ENCODE measurements at places on chromosomes 7 and 10.

- DNase-seq = no peak
Observed at GRCh38 chr7:106679153-106679931, 18.4 kb upstream of the CCDC71L start.

GRCh38 chr7:100003711-100004661 is 11.4 kb upstream of the ZKSCAN1 start:
- peak; percentile 96 for DNase-seq

DNA sequence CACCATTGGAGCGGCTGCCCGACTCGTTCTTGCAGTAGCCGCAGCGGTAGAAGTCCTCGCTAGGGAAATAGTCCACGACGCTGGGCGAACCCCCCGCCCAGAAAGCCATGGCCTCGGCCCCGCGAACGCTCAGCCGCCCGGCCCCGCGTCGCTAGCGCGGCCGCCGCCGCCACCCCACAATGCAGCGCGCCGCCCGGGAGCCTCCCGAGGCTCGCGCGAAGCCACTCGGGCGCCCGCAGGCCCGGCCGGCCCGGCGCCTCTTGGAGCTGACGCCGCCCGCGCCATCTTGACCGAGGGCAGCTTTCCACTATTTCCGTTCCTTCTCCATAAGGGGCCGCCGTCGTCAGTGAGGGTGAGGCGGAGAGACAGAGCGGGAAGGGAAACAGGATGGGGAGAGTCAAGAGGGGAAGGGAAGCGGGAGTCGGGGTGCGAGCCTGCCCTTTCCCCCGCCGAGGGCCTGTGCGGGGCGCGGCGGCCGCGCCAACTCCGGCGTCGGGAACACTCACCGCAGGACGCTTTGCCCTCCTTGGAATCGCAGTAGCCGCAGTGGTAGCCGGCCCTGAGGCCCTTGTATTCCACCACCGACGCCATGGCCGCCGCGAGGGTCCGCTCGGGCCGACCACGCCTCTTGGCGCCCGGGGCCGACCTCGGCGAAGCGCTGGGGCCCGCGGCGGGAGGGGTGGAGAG is at the start of gene ATE1:
Gene ATE1, minus strand, starts transcription at position 191 of the 687 bp plus-strand sequence. Its CDS starts 82 bp downstream, at position 109.
- DNase-seq = peak; percentile 93

- peak; percentile 60 for DNase-seq
Observed at GRCh38 chr10:88525371-88526069, 57.6 kb downstream of the RNLS start.

GRCh38 chr7:151524331-151524730 is 4.6 kb upstream of the RHEB start:
- no peak for DNase-seq

GRCh38 chr7:13489386-13489785 is 500.1 kb downstream of the ETV1 start:
- no peak for DNase-seq

DNA sequence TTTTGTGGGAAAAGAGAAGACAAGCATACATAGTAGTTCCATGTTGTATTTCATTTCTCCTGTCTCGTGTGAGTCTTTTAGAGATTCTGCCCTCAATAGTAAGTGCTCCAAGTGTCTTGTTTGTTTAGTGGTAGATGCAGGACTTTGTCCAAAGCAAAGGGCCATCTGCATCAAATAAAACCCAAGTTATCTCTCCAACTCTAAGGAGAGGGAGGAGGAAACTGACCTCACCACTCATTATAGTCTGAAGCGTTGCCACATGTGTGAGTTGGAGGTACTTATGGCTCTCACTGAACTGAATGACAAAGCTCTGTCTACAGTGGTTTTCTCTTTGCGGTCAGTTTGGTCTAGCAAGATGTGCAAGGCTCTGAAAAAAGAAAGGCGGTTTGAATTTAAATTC is 272.6 kb downstream of the DOCK4 start:
- DNase-seq = no peak

GRCh38 chr10:117544711-117545140 is 2.2 kb downstream of the EMX2 start:
- DNase-seq = no peak

- DNase-seq = no peak
Observed at GRCh38 chr10:12423896-12424295, 74.5 kb downstream of the CAMK1D start.

DNA sequence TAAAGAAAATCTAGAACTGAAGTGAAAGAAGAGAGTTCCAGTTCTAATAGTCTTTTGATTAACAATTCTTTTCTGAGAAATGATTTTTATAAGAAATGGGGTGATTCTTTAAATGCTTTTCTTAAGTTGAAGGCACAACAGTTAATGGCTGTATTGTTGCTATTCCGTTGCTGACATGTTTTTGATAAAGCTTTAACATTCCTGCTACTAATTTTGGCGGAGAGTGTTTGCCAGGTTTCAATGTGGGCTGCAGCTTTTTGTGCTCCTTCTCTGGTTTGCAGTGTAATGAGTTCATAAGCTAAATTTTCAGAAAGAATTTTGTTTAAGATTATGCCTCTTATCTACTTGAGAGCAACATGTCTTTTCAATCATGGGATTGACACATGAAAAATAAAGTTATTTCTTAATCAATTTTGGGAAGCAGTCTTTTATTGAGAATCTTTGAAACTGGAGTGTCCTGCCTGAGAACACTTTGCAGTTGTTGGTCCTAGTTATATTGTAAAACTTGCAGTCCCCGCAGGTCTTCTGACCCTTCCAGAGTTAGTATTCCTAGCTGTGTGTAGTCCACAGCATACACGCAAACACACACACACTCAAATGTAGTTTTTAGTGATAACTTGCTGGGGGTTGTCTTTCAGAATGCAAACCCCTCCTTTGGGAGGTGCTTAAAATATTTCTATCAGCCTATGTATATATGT is 56.7 kb downstream of the COL17A1 start:
- no peak for DNase-seq

DNA sequence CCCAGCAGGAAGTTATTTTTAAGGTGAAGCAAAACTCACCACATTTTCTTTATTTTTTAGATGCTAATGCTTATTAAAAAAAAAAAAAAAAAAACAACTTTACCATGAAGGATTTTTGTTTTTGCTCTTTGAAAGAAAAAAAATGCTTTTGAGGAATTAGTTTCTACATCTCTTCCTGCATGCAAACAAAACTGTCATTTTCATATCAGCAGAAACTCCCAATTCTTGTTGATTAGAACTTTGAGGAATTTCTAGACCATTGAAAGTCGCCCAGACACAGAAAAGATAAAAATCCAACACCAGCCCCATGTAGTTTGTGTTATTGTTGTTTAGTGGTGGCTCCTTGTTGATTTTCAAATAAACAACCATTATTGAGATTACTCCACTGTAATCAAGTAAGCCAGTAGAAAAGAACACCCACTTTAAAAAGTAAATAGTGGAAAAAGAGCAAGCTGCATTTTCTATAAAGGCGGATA is 14.3 kb downstream of the SKIDA1 start:
- no peak for DNase-seq

- peak; percentile 48 for DNase-seq
Observed at GRCh38 chr7:158638001-158638400, 50.4 kb upstream of the PTPRN2 start.

DNA sequence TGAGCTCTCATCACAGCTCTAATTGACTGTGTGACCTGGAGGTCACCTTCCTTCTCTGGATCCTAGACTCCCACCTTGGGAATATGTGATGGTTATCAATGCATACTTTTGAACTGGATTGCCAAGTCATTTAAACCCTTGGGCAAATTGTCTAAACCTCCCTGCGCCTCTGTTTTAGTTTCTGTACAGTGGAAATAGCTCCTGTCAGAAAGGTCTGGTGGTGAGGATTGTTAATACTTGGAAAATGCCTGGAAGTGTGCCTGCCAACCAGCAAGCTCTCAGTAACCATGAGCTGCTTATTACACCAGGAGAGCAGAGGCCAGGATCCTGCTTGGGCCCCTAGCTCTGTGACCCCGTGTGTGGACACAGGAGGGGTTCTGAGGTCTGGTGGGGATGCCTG is 108.7 kb upstream of the PPIF start:
- no peak for DNase-seq

DNA sequence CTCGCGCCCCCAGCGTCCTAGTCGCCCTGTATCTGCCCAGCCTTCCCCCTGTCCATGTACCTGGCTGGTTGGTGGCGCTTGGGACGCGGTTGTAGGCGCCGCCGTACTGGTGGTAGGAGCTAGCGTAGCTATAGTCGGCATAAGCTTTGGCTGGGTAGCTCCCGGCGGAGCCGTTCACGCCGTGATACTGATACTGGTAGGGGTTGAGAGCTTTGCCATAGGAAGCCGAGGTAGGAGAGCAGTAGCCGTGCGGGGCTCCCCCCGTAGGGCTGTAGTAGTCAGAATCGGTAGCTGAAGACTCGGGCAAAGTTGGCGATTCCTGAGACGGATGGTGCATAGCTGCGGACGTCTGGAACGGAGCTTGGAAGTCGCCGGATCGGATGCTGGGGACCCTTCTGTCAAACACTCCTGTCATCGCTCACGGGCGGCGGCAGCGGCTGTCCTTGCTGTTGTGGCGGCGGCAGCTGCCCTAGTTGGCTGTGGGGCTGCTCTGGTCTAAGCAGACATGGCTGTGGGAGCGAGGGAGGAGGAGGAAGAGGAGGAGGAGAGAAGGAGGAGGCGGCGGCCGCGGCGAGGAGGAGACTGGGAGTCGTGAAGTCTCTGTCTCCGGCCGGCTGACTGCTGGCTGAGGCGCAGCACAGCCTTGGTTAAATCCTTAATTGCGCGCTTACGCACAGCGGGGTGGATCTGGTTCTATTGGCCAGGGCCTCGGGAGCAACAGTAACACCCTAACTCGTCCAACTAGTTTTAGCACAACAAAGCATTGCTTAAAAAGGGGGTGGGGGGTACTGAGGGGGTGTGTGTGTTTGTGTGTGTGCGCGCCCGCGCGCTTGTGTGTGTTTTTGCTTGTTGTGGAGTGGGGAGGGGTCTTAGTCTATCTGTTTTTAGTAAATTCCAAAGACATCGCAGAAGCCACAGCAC is at the start of gene DLX5:
Gene DLX5, minus strand, starts transcription at position 623 of the 921 bp plus-strand sequence. Its CDS starts 208 bp downstream, at position 415.
- no peak for DNase-seq

- DNase-seq = peak; percentile 38
Observed at GRCh38 chr10:43261578-43262396, 5.1 kb downstream of the RASGEF1A start.

DNA sequence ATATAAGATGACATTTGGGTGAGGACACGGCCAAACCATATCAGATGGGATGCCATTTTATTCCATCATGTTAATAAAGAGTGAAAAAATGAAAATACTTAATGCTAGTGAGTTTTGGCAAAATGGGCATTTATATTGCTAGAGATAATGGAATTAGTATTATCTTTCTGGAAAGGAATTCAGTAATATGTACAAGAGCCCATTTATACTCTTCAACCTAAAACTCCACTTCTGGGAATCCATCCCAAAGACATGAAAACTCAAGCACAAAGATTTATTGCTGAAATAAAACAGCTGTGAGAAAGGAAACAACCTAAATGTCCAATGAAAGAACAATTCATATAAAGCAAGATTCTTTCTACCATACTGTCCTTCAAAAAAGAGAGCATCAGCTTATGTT is 96.0 kb upstream of the TMEM168 start:
- no peak for DNase-seq

DNA sequence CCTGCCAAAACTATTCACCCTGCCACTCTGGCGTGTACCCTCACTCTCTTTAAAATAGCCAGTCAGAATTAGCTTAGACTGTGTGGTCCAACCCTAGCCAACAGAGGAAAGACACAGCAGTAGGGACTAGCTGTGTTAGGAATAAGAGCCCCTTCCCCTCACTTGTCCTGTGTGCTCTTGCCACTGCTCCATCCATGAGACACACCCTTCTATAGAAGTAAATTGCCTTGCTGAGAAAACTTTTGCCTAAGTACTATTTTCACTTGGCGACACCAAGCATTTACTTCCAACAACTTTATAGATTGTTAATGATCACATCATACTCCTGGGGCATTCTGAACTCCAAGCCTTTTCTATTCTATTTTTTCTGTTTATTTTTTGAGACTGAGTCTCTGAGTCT is 170.2 kb upstream of the TRIM24 start:
- DNase-seq = no peak

- DNase-seq = no peak
Observed at GRCh38 chr10:110461088-110461487, 36.6 kb upstream of the DUSP5 start.

- no peak for DNase-seq
Observed at GRCh38 chr10:105017116-105017515, 376.0 kb downstream of the SORCS3 start.

DNA sequence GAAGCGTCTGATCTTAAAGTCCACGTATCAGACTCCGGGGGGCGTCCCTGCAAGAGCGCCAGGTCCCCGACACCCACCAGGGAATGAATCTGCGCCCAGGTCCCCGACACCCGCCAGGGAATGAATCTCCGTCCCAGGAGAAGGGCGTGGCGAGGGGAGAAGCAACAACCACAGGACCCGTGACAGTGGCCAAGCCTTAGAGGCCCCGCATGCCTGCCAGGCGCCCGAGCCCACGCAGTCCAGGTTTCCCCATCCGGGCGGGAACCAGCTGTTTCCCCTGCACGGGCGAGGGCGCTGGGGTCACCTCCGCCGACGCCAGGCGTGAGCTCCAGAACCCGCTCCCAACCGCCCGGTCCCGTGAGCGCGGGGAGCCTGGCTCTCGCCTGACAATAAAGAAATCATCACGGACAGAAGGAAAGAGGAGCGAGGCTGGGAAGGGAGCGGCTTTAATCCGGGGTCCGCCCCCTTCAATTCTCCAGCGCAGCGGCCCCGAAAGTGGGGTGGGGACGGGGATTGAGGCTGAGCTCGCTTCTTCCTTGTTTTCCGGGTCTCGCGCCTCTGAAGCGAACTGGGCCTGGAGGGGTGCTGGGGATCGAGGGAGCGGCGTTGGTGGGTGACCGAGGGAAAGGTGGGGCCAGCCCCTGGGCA is 29.0 kb upstream of the BMS1 start:
- no peak for DNase-seq

GRCh38 chr10:86254081-86254480 is 112.5 kb downstream of the GRID1 start:
- peak; percentile 12 for DNase-seq

DNA sequence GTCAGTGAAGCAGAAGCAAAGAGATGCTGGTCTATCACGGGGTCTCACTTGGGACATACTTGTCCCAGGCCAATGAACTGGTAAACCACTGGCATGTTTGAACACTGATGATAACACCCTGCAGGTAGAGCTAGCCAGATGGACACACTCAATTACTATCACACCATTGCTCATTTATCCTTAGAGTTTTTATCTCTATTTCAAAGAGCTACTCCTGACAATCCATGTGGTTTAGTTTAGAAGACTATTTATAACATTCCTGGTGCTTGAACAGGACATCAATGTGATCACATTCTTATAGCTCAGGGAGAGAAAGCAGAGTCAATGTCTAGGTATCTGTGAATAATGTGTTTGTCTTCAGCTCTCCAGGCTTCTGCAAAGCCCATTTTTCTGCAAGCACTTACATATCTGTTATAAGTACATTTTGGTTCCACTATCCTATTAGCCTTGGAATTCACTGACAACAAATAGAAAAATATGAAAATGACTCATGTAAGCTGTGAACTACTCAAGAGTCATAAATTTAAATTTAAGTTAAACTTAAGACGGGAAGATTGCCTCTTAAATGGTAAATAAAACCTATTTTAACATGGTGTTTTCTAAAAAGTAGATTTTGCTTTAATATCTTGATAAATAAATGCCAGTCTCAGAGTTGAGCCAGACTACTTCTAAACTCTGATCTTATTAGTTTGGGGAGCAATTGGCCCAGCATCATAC is 106.7 kb upstream of the MBL2 start:
- no peak for DNase-seq

- no peak for DNase-seq
Observed at GRCh38 chr10:28054228-28054860, 55.5 kb upstream of the ODAD2 start.

GRCh38 chr10:61663466-61663865 is 737 bp downstream of the CABCOCO1 start:
- DNase-seq = no peak

- DNase-seq = no peak
Observed at GRCh38 chr7:18590744-18591340, 95.3 kb downstream of the HDAC9 start.

GRCh38 chr10:54667136-54667535 is 133.9 kb downstream of the PCDH15 start:
- no peak for DNase-seq

Data from left lobe of liver (tissue), 2 donors.